ENCODE measurements at places on chromosomes 7 and 10.

DNA sequence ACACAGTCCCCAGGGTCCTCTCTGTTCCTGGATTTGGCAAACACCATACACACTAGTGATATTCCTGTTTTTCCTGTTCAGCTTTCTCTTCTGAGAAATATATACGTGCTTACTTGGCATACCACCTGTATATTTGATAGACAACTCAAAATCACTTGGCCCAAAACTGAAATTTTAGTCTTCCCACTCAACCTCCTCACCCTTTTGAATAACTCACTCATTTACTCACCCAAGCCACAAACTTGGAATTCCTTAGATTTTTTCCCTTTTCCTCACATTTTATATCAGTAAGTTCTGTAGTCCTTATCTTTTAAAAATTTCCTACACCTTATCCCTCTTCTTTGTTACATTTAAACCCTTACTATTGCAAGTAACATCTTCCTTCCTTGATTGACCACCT, 143.4 kb downstream of the PPP1R3A start:
- no peak for DNase-seq

DNA sequence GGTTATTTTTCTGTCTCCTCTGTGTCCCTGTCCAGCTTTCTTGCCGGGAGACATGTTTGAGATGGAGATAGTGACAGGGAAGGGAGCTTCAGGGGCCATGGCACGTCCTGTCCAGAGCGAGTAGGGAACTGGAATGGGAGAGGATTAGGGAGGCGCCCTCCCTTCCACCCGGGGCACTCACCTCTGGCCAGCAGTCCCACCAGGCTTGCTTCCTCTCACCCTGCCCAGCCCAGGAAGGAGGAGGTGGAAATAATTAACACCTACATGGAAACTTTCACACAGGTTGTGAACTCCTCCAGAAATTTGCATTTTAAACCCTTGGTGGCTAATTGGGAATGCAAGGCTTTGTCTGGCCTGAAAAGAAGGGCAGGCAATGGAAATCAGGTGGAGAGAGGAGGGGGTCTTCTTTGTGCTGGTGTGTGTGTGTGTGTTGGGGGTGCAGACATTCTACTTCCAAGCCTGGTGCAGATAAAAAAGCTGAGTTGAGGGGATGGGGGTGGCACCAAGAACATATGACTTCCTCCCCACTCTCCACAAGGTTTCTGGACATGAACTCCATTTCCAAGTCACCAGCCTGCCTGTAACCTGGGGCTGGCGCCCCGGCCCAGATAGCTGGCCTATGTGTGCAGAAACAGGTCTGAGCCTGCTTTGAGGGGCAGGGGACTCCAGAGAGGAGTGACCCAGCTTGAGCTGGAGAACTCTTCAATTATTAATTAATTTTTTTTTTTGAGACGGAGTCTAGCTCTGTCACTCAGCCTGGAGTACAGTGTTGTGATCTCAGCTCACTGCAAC, 199.4 kb downstream of the CYP26A1 start:
- DNase-seq, result no peak

DNA sequence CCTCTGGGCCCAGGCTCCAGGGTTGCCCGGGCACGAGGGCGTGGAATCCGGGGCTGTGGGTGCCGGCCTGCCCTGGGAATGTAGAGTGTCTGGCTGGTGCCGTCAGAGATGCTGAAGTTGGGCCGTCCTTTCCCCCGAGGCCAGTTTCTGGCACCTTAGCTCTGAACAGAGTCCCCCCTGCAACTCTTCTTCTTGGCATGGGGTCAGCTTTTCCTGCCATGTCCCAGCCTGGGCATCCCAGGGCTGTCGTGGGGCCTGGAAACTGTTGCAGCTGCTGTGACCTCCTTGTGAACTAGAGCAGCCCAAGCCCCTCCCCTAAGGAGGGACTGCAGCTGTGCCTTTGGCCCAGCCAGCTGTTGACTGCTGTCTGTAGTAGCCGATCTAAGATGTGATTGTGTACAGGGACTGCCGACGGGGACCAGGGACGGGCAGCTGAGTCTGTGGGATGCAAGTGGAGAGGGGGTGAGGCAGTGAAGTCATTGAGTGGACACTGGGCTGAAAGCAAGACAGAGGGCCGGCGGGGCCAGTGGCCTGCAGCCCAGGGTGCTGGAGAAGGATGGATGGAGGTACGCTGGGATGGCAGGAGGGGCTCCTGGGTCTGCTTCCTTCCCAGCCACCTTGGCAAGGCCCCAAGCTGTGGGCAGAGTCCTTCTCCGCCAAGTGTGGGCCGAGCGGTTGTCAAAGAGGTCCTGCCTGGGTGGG, 35.8 kb downstream of the GBX1 start:
- DNase-seq, result no peak

DNA sequence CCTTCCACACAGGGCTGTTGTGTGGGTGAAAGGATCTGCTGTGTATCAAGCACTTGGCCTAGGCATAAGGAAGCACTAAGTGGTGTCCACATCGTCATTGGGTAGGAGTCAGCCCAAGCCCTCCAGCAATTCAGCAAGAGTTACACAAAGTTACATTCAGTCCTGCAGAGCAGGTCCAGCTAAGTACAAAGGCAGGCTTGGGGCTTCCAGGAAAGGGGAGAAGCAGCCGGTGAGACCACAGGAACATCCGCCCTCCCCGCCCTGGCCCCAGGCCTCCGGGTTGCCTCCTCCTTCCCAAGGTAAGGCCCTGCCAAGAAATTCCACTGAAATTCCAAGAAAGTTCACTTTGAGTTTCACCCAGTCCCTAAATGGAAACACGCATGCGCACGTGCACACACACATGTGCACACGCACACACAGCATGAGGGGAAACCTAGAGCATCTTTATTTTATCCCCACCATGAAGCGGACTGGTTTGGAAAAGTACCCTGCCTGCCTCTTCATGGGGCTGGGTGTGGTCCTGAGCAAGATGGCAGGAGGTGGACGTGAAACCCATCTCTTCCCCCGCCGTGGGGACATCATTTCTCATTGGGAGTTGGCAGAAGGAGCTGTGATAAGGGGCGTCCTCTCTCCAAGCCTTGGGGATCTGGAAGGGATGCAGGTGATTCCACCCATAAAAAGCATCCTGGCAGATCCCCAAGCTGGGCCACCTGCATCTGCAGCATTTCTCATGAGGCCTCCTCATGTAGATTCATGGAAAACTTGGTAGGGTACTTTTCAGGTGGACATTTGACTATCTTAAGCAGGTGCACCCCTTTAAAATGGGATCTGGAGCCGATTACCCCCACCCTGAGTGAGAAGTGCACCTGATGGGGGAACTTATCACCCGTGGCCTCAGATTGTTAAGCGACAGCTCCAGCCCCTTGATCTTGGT, 69.1 kb upstream of the NANOS1 start:
- no peak for DNase-seq

DNA sequence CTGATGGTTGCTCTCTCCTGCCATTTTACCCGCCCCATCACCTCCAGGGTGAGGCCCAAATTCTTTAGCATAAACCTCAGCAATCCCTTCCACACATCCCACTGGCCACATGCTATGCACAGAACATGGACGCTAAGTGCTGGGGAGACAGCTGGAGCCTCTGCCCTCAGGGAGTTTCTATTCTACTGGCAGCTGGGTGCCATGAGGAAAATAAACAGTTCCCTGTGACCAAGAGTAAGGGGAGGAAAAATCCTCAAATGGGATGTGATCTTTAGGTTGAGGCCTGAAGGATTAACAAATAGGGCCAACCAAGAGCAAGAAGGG, 1.2 kb downstream of the PARP12 start:
- DNase-seq, result no peak

GRCh38 chr7:30313348-30313747, 29.0 kb downstream of the ZNRF2 start:
- no peak for DNase-seq

DNA sequence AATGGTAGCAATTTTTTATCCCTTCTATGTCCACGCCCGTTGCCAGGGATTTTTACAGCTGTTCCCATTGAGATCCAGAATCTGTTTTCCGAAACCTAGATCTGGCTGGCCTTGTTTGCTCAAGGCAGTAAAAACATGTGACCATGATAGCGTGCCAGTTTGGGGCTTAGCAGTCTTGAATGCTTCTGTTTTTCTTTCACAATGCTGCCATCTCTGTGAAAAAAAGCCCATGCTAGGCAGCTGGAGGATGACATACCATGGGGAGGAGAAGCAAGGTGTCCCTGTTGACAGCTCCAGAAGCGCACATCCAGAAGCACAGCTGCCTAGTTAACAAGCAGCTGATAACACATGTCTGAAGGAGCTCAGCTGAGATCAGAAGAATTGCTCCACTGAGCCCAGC, 2.2 kb upstream of the ZNF92 start:
- no peak for DNase-seq
